Large intestine (tissue), 12 donors: ENCODE measurements at places on chromosomes 2 and 18.

DNA sequence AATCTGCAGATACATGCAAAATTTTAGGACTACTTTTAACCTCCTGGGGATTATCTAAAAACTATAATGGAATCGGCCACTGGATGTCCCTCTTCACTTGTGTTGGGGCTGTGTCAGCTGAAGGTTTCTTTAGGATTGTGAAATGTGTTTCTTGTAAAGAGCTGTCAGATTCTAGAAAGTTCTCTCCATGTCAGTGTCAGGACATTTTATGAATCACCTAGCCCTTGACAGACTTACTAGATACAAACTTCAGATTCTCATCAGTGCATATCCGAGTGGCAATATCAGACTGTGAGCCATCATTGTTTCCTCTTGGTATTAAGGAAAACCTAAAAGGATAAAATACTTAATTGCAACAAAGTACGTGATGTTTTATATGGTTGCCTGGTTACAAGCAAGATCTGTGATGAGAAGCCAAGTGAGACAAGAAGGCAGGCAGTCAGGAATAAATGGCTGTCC, 107.3 kb downstream of the CPS1 start:
- DNase-seq, result no peak

DNA sequence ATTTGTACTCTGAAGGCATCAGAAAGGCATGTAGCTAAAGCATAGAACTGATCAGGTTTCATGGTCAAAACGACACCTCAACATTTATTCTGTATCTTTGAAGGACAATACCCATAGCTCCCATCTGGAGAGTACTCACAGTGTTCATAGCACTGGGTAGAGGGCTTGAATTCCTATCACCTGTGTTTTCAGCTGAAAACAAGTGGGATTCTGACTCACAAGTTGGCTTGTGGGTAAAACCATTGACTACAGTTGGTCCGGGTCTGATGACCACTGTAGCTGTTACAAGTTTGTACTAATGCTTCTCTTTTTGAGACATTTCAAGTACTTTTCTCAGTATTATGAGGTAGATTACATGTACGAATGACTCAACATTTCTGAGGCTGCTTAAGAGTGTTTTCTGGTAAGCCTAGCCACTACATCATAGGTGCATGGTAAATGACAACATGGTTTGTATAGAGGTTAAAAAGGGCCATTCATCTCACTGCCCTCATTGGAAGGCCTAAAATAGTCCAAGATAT, 68.6 kb upstream of the PELI1 start:
- no peak for DNase-seq

GRCh38 chr2:206935991-206936842, 3.1 kb upstream of the CPO start:
- DNase-seq, result peak; percentile 57

- no peak for DNase-seq
These were observed 24.3 kb upstream of the LDLRAD4 start for GRCh38 chr18:13194239-13194638.

- no peak for DNase-seq
These were observed 100.1 kb upstream of the ERBB4 start for GRCh38 chr2:212638694-212639093.

GRCh38 chr2:172013396-172013795, 13.6 kb downstream of the METAP1D start:
- DNase-seq, result no peak

DNA sequence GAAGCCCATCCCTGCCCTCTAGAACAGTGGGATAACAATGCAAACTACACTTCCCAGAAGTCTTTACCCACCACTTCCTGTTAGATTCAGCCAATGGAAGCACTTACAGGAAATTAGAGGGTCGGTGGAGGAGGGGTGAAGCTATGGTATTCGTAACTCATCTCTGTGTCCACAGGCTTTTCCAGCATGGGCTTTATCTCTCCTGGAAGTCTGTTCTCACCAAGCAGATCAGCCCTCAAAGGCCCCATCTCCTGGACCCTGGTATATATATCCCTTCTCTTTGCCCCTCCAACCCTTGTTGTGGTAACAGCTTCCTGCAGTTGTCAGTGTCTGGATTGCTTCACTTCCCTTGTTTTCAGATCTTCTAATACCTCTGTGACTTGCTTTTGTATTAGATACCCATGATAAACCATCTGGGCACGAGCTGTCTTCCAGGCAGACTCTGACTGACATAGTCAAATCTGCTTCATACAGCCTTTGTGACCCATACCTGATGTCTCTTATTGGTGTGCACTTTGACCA, 475.0 kb upstream of the POU3F3 start:
- DNase-seq, result peak; percentile 71

- DNase-seq, result no peak
These were observed 30.2 kb downstream of the STK25 start for GRCh38 chr2:241478166-241478565.

DNA sequence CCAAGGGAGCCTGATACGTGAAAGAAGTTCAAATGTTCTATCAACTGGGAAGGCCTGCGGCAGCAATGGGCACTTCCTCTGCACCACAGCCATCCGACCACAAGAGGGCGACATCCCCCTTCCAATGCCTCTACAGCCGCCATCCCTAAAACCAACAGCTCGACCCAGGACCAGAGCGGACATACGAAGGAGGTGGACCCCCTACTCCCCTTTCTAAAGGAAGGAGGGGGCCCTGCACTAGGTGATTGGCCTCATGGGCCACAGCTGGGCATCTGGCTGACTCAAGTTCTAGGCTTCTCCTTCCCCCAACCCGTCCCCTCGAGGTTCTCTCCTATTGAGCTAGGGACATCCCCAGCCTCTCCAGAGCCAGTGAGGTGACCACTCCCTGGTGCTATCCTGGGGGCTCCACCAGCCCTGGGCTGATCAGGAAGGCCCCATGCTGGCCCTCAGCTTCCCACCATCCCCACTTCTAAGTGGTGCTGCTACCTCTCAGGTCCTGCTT, 217.2 kb downstream of the TNS1 start:
- peak; percentile 43 for DNase-seq

DNA sequence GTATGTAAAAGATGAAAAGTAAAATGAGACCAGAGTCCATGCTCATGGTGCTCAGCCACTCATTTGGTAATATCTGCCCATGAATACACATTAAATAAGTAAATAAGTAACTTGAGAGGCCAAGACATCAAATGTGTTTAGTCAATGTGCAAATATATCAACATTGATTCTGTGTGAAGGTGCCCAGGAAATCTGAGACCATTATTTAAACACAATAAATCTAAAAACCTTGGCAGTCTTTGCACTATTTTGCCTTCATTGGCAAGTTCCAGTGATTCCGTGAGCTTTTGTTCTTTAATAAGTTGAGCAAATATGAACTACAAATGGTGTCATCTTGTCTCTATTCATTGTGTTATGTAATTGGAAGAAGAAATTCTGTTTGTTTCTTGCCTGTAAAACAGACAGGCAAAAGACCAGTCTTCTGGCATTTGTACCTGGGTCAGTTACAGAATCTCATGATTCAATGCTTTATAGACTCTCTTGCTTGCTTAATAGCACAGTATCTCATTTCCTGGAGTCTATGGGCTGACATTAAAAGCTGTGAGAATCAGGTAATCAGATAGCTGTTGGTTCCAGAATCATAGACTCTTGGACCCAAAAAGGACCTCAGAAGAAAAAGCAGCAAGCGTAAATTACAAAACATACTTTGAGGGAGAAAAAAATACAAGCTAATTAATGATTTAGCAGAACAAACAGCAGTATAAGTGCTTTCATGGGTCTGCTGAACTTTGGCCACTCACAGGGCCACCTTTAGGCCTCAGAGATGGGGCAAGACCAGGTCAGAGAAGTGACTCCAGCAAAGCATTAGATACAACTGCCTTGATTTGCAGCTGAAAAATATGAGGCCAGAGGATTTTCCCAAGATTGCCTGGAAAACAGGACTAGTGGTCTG, 20.0 kb upstream of the SERPINB3 start:
- peak; percentile 73 for DNase-seq

DNA sequence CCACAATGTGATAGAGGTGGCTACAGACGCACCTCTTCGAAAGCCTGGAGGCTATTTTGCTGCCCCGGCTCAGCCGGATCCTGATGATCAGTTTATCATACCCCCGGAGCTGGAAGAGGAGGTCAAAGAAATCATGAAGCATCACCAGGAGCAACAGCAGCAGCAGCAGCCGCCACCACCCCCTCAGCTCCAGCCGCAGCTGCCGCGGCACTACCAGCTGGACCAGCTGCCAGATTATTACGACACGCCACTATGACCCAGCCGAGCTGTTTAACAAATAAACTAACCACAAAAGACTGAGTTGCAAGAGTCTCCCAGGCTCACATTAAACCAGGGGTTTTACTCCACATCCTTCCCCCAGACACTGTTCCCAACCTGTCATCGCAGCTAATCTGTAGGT, 263.8 kb downstream of the PHLPP1 start:
- DNase-seq, result no peak

DNA sequence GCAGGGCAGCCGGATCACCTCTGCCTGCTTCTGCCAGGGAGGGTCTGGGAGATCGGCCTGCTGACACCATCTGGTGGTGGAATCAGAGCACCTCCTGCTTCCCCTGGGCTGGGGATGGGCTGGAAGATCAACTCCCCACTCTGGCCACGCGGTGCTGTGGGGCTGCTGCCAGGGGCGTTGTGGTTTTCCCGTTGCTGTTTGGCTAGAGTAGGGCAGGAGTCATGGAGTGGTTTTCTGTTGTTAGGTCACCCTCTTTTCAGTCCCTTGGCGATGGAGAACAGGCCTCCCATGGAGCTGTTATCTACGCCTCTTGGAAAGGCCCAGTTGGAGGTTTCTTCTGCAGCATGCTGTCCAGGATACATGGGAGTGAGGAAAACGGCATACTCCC, 15.2 kb downstream of the BCL2L11 start:
- no peak for DNase-seq

DNA sequence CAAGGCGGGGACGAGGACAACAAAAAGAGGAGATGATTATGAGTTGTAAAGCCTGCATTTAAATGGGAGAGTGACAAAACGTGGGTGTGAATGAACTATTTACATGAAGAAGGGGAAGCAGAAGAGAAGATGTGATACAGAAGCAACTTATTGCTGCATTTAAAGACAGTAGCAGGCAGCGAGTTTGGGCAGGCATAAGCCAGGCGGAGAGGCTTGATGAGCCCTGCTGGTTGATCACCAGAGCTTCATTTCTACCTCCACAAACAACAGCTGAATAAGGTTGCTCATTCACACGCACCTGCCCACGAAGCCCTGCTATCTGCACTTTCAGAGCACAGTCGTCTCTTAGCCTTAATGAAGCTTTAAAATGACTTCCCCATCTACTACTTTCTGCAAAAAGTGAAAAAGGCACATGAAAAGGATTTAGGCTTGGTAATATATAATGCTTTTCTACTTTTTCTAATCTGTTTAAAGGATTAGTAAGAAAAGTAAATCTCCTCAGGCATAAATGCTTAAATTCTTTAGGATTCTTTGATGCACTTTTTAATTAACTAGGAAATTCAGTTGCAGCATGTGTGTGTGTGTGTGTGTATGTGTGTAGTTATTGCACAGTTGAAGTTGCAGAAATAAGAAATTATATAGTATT, 3.1 kb downstream of the SLC38A11 start:
- no peak for DNase-seq

GRCh38 chr2:110866045-110866444, 133.7 kb downstream of the ACOXL start:
- DNase-seq, result no peak

DNA sequence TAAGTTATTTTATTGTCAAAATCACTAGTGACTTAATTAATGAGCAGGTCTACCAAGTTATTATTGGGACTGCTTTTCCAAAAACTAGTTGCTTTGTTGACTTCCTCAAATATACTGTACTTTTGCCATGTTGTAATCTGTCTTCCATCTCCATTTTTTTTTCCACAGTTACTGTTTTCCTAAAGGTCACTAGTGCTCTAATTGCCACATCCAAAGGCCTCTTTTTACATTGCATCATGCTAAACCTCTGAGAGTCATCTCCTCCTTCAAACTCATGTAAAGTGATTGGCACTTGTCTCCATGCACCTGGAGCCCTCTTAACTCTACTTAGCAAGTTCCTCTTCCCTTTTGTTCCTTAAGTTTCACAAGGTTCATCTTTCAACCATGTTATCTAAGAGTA, 11.8 kb downstream of the PMAIP1 start:
- no peak for DNase-seq

- no peak for DNase-seq
These were observed 400.7 kb downstream of the NBAS start for GRCh38 chr2:15160201-15160991.

GRCh38 chr2:144643537-144644336, 123.8 kb upstream of the ZEB2 start:
- no peak for DNase-seq

- DNase-seq, result no peak
These were observed 43.4 kb downstream of the STK39 start for GRCh38 chr2:168203762-168204693.

DNA sequence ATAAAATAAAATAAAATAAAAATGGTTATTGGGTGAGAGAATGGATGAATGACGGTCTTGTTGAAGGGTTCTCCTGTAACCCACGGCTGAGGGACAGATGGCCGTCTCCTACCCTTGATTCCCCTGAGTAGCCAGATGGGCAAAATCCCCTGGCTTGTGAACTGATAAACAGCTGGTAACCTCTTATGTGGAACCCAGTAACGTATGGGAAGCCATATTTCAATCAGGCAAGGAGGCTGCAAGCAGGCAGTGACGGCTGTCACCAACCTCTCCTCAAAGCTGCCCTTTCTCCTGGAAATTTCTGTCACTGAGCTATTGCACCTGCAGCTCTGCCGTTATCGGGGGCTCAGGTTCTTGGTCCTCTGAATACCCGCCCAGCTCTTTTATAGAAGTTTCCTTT, 165.3 kb upstream of the SMAD2 start:
- DNase-seq, result no peak

- no peak for DNase-seq
These were observed 229.5 kb downstream of the CNTNAP5 start for GRCh38 chr2:124254621-124255020.

GRCh38 chr18:68833756-68834155, 35.9 kb downstream of the CCDC102B start:
- DNase-seq, result no peak

DNA sequence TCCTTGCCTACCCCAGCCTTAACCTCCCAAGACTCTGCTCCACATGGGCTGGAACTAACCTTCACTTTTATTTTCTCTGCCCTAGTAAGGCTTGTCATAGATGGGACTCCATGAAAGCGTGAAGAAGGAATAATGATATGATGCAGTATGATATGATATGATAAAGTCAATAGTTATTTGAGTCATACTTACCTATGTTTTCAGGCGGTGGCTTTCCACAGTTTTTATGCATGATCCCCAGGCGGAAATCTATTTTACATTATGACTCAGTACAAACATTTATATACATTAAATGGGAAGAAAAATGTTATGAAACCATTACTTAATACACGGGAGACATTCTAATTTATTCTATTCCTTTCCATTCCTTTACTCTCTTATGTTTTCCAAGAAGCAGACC, 5.6 kb downstream of the ACMSD start:
- no peak for DNase-seq

DNA sequence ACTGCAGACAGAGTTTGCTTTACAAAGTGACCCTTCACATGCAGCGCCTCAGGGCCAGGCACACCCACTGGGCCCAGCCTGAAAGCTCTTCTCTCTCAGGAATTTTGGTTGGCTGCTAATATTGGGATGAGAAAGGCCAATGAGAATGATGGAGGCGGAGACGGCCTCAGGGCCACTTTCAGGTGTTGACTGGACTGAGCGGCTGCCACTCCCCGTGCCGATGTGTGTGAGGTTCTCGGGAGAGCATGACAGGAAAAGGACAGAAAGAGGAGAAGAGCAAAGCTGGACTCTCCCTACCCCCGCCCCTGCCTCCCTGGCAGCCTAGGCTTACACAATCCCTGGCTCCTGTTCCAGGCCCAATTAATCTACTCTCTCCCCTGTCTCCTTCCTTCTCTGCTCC, 155.7 kb downstream of the CELF4 start:
- DNase-seq, result no peak
